ENCODE measurements at places on chromosomes 6 and 20.

GRCh38 chr6:46526607-46527006 lies 35.4 kb upstream of the RCAN2 start:
- no peak for DNase-seq

DNA sequence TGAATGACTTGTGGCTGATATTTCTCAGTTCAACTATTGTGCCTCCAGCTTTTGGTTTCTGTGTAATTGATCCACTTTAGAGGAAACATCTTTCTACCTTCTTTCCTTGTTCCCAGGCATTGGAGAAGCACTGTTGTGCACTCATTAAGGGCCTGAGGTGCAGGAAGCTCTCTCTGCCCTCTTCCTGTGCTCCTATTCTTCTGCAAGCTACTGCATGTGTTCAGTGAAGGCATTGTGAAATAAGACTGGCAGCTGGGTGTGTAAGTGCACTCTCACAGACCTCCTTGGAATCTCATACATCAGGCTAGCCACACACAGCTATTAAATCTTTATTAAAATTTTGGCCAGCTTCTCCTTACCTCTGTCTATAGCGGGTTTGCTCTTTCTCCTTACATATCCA lies 177.8 kb downstream of the OGFRL1 start:
- DNase-seq = no peak

GRCh38 chr20:1267161-1267560 lies 1.1 kb downstream of the SNPH start:
- DNase-seq = no peak

DNA sequence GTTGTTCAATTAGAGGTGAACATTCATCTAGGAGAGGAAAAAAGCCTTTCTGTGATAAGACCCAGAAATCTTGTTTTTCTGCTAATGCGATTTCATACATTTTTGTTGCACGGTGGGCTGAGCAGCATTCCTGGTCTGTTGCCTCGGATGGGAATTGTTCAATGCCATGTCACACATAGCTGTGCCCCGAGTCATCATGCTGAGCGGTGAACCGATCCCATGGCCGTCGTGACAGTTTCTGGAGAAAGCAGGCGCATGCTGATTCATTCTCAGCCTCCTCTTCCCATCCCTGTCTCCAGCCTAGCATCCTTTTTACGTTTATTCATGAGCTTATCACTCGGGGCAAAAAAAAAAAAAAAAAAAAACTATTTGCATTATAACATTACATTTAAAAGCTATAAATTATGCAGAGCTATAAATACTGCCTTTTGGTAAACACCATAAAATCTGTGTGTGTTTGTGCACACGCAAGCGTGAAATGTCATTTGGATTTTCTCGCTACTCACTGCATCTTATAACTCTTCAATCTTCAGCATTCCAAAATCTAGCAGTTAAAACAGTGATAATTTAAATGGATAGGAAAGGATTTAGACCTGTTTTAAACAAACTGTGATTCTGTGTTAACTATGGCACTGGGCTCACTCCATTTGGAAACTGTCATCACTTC lies 58.9 kb upstream of the IFNGR1 start:
- DNase-seq = no peak

- no peak for DNase-seq
These were observed 36.3 kb upstream of the ZFAND3 start for GRCh38 chr6:37783025-37783855.

GRCh38 chr20:50464725-50465650 lies 45.2 kb upstream of the PTPN1 start:
- no peak for DNase-seq

Data from heart right ventricle (tissue), 16 donors.